GM23248 (cell line): ENCODE measurements at places on chromosomes 2 and 18.
A peak's percentile ranks its signal among the peaks of the same experiment; 100 is the strongest.

- no peak for DNase-seq
Measured at GRCh38 chr18:25915907-25916306, 174.5 kb downstream of the SS18 start.

GRCh38 chr2:237631007-237631785, 3.8 kb downstream of the LRRFIP1 start:
- peak; percentile 66 for DNase-seq

DNA sequence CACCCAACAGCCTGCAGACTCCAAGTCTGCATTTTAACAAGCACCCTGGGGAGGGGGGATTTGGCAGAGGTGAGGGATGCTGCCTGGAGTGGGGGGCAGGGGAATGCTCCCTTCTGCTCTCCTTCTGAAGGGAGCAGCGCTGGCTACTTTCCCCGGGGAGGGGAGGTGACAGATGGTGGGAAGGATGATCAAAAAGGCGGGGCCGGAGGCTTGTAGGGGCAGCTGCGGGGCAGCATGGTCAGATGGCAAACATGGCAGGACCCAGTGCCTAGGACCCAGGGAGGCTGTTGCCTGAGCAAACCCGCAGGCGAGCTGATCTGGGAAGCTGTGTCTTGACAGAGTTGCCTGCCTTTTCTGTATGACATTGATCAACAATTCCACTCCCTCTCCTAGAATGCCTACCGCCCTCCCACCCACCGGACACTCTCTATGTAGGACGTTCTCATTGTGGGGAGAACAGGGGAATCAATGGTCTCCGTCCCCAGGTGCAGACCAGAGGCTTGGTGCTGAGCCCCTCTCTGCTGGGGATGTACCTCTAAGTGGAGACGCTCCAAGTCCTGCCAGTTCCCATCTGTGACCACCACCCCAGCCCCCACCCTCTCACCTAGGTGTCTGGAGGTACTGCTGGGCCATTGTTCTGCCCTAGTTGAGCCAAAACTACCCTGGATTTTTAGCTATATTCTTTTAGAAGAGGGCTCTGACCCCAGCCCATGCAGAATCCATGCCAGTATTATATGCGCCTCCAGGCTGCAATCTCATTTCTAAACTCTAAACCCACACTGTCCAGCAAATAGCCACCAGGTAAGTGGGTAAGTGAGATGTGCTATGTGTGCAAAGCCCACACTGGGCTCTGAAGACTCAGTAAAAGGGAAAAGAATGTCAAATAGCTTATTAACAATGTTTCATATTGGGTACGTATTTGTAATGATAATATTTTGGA, 89.7 kb upstream of the SEC11C start:
- no peak for DNase-seq

GRCh38 chr2:201021914-201022313, 49.6 kb downstream of the HYCC2 start:
- DNase-seq = no peak

DNA sequence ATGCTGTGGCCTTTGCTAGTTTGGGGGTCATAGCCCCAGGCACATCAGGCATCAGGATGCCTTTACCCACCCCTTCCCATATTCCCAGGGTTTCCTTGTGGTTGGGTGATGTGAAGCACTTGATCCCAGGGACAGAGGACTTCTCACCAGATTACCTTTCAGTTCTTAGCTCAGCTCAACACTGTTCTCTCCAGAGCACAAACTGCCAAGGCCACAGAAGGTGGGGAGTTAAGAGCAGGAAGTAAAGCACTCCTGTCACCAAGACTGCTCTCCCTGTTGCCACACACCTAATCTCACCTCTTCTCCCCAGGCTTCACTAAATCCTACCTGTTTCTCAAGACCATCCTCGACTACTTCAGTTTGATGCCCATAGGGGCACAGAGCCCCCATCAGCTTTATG, 25.9 kb downstream of the FHOD3 start:
- no peak for DNase-seq

- DNase-seq = no peak
Measured at GRCh38 chr18:74698881-74699280, 101.2 kb downstream of the ZNF407 start.

DNA sequence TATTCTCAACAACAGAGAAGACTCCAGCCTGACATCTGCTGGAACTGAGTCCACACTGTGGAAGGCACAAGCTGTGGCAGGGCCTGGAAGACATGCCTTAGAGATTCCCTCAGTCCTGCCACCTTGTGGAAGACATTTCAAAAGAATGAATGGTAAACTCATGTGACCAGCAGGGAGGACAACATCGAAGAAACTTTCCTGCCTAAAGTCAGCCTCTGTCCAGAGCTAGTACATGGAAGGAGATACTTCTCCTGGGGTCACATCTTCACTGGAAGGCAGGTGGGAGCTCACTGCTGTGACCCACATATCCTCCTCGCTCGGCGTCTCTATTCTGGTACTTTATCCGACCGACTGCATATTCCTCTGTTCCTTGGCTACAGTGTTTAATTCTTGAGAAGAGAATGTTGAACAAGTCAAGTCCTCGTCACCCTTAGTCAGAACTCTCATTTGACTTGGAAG, 59.5 kb downstream of the PUM2 start:
- peak; percentile 95 for DNase-seq

DNA sequence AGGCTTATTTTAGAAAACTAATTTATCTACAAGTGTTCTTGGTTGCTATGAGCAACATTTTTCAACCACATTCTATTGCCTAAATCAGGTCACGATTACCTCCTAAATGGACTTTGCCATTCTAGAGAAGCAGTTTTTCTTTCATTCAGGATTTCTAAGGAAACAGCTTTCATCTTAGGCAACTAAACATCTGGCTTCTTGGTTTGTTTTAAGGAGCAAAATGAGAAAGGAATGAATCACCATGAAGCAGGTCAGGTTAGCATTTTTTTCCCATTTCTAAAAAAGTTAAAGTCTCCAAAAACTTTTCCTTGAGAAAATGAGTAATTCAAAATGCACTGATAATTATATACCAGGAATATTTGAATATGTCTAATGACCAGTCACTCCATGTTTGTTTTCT, 114.8 kb downstream of the GAREM1 start:
- DNase-seq = peak; percentile 73

GRCh38 chr18:31819106-31819924, 58.6 kb upstream of the SLC25A52 start:
- DNase-seq = peak; percentile 69

GRCh38 chr2:179106342-179106675, 56.4 kb upstream of the CCDC141 start:
- no peak for DNase-seq

GRCh38 chr18:78957140-78957539, 22.5 kb upstream of the SALL3 start:
- no peak for DNase-seq

- no peak for DNase-seq
Measured at GRCh38 chr2:122704109-122704563, 948.7 kb downstream of the TSN start.
